ENCODE measurements at places on chromosomes 3 and 15. TPM values are rescaled to one million over a fixed set of nuclear protein-coding genes. Genes with fewer than 3 reads are reported as not detected.

DNA sequence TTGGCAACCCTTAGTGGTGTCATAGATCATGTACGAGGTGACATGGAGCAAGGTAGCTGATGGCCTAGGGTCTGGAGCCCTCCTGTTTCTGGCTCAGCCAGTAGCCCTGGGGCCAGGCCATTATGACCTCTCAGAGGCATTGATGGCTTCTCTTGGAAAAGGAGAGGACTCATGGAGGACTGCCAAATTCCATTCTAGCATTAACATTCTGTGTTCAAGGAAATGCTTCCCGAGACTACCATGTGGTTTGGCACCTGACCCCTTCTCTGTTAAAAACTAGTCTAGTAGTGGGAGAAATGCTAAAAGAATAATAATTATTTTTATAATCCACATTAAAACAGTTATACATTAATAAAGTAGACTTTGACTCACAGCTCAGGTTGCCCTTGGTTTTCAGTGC, 40.2 kb upstream of the ADAMTSL3 start:
- DNase-seq: no peak

The TNNC1 gene
- 6.2 TPM for polyA plus RNA-seq

- DNase-seq: no peak
Measured at GRCh38 chr3:50340448-50341329, at the start of gene RASSF1. Gene RASSF1, minus strand, starts transcription at chr3:50340836. Its CDS starts 31 bp downstream, at chr3:50340805.

DNA sequence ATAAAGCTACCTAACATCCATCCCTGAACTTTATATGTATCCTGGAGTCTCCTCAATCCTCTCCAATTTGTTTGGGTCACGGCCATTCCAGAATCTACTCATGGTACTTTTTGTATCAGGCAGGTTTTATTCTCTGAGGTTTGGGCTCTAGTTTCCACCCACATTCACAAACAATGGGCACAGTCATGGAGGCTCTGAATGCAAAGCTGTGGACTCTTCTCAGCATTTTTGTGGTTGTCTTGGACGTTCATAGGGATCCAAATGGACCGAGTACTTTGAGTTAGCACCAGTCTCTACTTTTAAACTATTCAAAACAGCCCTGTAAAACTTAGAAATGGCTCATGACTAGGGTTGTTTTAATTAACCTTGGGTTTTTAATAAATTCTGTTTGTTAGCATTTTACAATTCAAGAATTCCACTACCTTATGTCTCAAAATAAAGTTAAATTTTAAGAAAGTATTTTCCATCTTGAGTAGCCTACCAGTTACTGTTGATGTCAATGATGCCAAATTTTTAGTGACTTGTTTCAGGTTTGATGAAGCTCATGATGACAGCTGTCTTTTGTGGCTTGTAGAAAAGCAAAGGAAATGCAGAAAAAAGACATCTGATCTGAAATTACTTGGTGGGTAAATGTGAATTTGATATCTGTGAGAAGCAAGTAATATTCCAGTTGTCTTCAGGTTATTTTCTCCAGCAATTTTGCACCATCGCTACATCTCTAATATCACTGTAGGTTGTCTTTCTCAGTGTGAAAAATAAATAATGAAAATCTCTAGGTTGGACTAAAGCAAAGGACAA, 275.7 kb upstream of the THBS1 start:
- no peak for DNase-seq

DNA sequence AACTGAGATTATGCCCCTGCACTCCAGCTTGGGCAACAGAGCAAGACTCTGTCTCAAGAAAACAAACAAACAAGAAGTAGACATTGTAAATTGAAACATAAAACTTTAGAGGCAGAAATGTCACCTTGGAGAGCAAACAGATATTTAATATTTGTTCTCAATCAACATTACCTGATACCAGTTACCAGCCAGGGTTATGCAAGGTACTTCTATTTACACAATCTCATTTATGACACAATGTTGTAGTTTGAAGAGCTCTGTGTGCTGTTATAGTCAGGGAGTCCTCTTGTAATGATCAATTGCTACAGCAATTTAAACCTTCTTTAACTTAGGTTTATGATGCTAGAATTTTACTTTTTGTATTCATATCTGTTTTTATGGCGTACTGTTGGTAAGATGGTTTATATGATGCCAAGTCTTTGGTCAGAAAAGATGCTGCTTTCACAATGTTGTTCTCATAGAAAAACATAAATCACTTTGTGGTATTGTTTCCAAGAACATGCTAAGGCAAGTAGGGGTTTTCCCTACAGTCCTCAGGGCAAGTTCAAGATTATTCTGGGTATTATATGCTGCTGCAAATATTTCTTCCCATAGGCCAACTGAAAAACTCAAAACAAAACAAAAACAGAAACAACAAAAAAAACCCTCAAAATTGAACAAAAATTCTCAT, 173.5 kb downstream of the TNIK start:
- DNase-seq: no peak

The ATP13A4 gene
- 1.3 TPM for polyA plus RNA-seq

DNA sequence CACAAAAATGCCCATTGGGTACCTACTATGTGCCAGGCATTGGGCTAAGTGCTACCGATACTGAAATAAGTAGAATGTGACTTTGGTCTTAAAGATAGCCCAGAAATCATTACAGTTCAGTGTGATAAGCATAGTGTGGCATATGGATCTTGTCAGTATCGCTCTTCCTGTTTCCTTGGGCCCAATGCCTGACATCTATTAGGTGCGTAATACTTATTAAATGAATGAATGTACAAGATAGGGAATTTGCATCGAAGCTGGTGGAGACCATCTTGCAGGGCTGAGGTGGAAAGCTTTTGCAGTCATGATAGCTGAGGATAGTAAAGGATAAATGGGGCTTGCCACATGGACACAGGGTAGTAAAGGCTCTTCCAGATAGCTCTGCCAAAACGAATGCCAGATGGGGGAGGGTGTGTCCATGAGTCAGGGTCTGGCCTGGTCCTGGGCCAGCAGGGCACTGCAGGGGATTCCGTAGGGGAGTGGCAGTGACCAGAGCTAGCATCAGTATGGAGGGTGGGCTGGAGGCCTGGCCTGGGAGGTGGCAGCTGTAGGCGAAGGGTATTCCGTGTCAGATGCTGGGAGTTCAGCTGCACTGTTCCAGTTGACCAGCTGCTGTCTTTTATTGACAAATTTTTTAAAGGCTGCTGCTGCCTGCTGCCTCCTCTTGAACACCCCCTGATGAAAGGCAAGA, 23.5 kb downstream of the TSEN2 start:
- DNase-seq: no peak

The PEX11A gene
- polyA plus RNA-seq: 24.4 TPM
